Right atrium auricular region (tissue), 2 donors: ENCODE measurements at places on chromosomes 4 and X.

DNA sequence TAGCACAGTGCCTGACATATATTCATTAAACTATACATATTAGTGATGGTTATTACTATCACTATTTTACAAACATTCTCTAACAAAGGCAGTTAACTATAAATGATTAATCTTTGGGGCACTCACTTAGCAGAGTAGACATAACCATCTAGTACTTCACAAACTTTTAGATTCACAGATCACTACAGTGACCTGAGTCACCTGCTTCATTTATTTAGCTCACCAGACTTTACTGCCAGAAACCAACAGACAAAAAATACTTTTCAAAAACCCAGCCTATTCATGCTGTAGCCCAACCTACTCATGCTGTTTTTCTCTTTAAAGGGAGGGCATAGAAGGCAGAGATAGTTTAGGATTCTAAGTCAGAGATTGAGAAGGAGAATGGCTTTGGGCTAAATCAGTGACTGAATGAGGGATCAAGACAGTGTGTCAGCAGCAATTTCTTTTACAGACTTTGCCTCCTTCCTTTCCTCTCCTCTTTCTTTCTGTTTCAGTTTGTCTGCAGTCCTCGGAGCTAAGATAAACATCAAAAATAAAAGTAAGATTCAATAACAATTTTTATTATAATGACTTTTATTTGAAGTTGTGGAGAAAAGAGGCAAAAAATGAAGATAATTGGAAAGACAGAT lies 34.7 kb upstream of the PDE5A start:
- DNase-seq = no peak

DNA sequence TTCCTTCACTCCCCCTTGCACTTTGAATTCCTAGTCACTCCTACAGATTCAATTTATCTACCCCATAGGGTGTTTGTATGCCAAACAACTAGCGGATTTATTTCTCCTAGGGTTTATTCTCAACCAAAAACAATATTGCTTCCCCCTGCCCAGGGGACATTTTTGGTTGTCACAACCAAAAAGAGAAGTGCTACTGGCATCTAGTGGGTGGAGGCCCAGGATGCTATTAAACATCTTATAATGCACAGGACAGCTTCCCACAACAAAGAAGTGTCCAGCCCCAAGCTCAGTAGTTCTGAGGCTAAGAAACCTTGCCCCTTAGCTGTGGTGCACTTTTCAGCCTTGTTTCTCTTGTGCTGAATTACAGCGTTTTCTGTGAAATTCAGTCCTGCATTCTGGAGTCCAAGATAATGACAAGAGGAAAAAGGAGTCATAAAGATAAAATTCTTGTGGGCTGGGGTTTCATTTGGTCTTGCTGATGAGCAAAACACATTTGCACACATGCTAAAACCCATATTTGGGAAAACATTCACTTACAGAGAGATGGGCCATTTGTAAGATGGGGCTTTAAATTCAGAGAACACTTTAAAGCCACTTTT lies 11.2 kb upstream of the SYTL4 start:
- DNase-seq = no peak

- DNase-seq = peak; percentile 69
Observed at GRCh38 chr4:67327245-67328017, 217.9 kb downstream of the CENPC start.

GRCh38 chr4:8587469-8588195 lies 4.9 kb upstream of the CPZ start:
- no peak for DNase-seq

DNA sequence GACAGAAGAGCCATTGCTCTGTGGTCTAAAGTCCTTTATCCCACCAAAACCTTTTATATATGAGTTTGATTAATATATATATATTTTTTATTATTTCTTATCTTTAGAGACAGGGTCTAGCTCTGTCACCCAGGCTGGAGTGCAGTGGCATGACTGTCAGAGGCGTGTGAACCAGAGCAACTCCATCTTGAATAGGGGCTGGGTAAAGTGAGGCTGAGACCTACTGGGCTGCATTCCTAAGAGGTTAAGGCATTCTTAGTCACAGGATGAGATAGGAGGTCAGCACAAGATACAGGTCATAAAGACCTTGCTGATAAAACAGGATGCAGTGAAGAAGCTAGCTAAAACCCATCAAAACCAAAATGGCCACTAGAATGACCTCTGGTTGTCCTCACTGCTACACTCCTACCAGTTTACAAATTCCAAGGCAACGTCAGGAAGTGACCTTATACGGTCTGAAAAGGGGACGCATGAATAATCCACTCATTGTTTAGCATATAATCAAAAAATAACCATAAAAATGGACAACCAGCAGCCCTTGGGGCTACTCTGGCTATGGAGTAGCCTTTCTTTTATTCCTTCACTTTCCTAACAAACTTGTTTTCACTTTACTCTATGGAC lies 10.5 kb downstream of the TBCK start:
- no peak for DNase-seq

- peak; percentile 83 for DNase-seq
Observed at GRCh38 chr4:158170691-158171561, 1.9 kb downstream of the GASK1B start.
